ENCODE measurements at places on chromosomes 12 and 14.

GRCh38 chr12:44525806-44526654, 350.1 kb downstream of the NELL2 start:
- no peak for DNase-seq

GRCh38 chr12:83573671-83574070, 887.0 kb downstream of the TMTC2 start:
- DNase-seq, result no peak

- DNase-seq, result no peak
Measured at GRCh38 chr12:109811624-109811995, 21.6 kb downstream of the TRPV4 start.

DNA sequence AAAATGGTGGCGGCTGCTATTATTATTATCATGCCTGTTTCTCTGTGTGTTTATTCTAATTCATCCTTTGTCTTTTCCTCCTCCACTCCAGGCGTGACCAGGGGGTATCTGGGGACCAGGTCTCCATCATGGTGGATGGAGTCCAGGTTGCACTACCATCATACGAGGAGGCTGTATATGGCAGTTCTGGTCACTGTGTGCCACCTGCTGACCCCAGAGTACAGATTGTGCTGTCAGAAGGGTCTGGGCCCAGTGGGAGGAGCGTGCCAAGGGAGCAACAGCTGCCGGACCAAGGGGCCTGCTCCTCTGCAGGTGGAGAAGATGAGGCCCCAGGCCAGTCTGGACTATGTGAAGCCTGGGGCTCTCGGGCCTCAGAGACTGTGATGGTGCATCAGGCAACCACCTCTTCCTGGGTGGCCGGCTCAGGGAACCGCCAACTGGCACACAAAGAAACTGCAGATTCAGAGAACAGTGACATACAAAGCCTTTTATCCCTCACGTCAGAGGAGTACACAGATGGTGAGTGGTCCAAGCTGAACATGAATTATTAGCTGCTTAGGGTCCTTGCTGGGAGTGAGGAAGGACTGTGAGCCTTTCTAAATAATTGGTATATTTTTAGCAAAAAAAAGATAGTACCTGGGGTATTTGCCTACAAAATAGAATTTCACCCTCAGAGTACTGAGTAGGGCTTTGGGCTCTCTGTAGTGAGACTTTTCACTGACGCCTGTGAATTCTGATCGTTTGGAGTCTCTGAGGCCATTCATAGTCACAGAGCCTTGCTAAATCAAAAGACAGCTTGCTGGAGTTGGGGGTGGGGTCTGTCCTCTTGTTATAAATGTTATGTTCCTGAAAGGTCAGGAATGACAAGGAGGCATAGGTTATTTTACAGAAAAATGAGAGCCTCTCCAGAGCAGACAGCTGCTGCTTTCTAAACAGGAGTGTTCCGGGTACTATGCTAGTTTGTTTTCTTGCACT, 58.1 kb upstream of the SRSF5 start:
- no peak for DNase-seq

DNA sequence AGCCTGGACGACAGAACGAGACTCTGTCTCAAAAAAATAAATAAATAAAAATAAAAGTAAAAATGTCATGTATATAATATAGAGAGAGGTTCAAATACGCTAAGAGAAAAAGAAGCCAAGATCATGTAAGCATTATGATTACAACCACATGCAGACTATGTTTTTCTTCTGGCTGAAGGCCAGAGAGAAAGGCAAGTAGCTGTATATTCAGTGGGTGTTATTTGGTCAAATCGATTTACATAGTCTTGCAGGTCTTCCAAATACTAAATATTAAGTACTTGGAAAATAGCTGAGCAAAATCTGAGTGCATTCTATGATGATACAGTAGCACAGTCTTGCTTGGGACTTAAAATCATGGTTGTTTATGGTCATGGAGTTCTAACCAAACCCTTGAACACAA, 758.0 kb downstream of the DIO2 start:
- no peak for DNase-seq

DNA sequence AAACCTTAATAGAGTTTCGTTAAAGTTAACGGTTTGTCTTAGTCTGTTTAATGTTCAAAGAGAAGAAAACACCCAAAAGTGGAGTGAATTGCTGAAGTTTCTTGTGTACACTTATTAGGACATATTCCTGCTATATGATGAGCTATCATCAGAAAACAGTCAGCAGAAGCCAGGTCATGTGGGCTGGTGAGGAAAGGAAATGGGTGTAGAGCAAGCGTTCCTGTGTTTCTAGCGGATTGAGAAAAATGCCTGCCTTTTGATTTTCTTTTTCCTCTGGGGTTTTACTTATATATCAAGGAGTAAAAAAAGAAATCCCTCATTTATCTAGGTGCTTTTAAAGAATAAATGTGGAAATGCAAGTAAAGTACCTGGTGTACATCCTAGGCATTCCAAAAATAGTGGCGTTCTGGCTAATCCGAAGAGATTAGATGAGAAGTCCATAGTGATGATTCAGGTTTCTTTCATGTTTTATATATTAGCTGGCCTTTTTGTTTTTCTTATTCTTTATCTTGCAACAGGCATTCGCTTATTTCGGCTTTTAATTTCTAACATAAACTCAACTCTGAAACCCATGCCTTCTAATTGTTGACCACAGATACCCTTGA, 50.7 kb downstream of the FLRT2 start:
- DNase-seq, result no peak

GRCh38 chr12:98213556-98213955, 301.8 kb upstream of the TMPO start:
- DNase-seq, result no peak

- DNase-seq, result no peak
Measured at GRCh38 chr12:21987755-21988154, 46.5 kb upstream of the ABCC9 start.

GRCh38 chr12:52085682-52086180, 6.2 kb downstream of the SMIM41 start:
- no peak for DNase-seq

GRCh38 chr12:64720884-64721283, 38.3 kb downstream of the GNS start:
- DNase-seq, result no peak

DNA sequence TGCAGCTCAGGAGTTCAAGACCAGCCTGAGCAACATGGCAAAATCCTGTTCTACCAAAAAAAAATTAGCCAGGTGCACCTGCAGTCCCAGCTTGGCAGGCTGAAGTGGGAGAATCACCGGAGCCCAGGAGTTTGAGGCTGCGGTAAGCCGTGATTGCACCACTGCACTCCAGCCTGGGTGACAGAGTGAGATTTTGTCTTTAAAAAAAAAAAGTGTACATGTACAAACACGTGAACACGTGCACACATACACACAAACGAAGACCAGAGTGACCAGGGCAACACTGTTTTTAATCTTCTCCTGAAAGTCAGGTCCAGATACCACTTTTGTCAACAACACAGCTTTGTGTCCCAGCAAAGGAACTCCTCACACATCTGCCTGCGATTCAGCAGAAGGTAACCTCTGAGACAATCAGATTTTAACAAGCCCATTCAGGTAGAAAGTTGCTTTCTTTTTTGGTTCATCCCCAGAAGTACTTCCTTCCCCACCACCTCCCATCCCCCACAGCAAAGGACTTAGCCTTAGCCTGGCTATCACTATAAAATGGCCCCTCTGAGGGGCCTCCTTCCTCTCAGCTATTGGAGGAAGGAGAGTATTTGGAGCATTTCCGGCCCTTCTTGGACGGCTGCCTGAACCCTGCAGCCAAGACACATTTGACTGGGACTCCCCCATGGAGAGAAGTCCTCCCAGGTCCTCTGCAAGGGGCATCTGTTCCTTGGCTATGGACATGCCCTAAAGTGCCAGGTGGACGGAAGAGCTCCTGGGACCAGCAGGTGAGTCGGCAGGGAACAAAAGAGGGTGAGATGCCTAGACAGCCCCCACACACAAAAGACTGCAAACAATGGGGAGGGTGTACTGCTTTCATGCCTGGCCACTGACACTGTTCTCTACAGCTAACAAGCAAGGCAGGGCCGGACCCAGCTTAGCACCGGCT, 9.8 kb downstream of the CTDSP2 start:
- peak; percentile 74 for DNase-seq

DNA sequence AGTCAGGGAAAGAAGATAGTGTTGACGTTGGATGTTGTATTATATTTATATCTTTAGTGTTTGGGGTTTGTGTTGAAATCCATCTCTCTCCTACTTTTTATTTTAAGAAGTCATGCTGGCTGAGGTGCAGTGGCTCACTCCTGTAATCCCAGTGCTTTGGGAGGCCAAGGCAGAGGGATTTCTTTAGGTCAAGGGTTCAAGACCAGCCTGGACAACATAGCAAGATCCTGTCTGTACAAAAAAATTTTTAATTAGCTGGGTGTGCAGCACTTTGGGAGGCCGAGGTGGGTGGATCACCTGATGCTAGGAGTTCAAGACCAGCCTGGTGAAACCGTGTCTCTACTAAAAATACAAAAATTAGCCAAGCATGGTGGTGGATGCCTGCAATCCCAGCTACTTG, 23.9 kb downstream of the A2ML1 start:
- no peak for DNase-seq

GRCh38 chr12:65885312-65885711, 61.0 kb downstream of the HMGA2 start:
- DNase-seq, result no peak

- DNase-seq, result no peak
Measured at GRCh38 chr14:76653875-76654572, 107.2 kb upstream of the VASH1 start.

DNA sequence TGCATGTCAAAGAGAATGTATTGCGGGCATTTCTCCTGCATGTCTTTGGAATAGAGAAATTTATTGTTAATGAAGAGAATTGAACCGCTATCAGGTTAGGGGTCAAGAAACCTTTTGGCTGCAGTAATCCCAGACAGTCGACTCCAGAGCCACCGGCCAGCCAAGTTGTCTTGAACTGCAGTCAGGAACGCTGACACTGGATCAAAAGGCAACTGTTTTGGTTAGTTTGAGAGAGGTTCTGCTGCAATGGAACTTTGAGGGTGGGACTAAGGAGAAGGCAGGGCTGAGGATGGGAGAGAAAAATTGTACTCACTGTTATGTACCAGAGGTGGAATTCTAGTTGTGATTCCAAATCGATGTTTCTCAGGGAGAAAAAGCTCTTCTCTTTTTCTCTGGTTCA, 28.2 kb downstream of the PPFIBP1 start:
- DNase-seq, result no peak

DNA sequence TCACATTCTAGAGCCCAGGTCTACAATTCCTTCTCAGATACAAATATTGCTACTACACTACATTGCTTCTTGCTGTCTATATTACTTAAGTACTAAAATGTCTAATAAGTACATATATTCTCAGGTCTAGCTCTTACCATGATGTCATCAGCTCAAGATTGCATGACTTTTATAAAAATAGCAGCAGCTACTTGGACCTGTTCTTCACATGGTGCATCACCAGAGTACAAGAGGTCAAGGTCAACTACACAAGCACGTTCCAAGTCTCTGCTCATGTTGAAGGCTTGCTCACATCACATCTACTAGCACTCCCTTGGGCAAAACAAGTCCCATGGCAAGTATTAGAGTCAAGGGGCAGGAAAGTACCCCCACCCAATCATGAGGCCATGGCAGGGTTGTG, 465.6 kb downstream of the MED13L start:
- no peak for DNase-seq

GRCh38 chr12:122842505-122843405, 7.5 kb downstream of the HIP1R start:
- no peak for DNase-seq

DNA sequence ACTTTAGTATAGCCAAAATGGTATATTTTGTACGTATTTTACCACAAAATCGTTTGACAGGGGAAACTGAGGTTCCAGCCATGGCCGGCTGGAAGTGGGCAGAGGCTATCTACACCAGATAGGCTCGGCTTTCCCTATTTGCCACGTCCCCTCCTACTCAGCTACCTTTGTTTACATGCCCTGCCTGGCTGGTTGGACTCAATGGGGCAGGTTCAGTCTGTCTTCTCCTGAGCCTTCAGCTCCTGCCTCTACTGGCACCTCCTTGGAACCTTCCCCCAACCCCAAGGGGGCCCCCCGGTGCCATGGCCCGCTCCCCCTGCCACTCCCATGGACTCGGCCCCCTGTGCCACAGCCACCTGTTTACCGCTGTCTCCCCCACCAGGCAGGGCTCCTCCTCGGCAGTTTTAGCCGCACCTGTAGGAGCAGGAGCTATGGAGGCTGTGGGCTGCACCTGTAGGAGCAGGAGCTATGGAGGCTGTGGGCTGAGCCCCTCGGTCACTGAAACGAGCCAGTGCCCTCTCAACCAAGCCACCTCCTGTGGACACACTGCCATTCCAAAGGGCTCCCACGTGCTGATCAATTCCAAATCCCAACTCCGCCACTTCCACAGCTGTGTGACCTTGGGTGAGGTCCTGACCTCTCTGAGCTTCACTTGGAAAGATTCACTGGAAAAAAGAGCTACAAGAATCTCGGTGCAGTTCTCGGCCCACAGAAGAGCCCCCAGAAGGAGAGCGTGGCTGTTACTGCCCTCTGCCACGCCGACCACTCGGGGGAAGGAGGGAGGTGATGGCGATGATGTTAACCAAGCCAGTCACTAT, 62.2 kb downstream of the NCOR2 start:
- no peak for DNase-seq

DNA sequence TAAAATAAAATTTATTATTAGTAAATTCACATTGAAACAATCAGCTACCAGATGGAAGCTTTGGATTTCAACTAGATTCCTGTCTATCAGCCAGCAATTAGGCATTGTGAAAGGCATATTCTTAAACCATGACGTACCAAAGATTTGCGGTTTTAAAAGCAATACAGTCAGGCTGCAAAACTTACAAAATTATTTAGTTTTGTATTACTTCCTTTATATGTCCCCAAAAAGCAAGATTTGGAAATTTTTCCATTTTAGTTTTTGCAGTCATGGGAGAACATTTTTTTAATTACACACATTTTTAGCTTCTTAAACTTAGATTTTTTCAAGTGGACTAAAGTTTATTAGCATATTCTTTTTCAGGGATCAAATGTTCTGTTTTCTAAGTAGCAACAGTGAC, 225.0 kb upstream of the KITLG start:
- no peak for DNase-seq

- no peak for DNase-seq
Measured at GRCh38 chr12:71303199-71303598, 136.4 kb upstream of the LGR5 start.

Measured in Daoy (cell line).